Stimulated activated CD4-positive, alpha-beta T cell treated with anti-CD3 and anti-CD28 coated beads, Interleukin-2, amount 100 ng/mL, for 4 hours (primary cell): ENCODE measurements at places on chromosomes 6 and 20.
A peak's percentile ranks its signal among the peaks of the same experiment; 100 is the strongest.

GRCh38 chr6:16752206-16752866, 8.9 kb downstream of the ATXN1 start:
- DNase-seq: no peak

DNA sequence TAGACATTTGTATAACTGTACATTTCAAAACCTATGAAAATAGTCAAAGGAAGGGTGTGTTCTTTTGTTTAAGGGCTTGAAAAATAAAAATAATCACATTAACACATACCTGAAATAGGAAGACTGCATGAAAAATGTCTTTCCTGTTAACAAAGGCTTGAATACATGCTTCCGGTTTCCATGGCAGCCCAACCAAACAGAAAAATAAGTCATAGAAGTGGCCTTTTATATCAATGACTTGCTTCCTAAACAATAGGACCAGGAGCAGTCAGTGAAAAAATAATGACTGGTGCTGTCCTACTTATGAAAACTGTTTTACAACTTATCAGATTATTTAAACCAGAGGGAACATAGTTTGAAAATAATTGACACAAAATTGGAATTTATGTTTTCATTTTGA, 412.6 kb upstream of the PLCB4 start:
- DNase-seq: no peak

GRCh38 chr6:137193256-137194070, 20.0 kb upstream of the IL22RA2 start:
- no peak for DNase-seq

GRCh38 chr20:63672666-63673065, 14.6 kb downstream of the RTEL1 start:
- no peak for DNase-seq

DNA sequence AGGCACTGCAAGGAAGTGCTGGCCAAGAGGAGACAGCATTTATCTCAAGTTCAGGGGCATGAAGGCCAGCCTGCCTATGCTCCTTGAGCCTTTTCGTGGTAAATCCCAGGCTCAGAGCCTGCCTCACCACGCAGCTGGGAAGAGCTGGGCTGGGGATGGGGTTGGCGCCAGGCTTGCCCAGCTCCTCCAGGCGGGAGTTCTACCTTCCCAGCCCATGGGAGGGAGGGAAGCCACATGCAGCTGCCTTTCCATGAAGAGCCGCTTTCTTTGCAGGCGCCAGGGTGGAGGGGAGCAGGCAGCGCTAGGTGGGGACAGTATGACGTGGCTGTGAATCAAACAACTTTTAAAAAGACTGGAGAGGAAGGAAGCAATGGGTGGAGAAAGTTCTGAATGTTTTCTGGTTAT, 19.5 kb upstream of the SIRT5 start:
- DNase-seq: no peak

- no peak for DNase-seq
Observed at GRCh38 chr6:125097186-125097585, 56.4 kb upstream of the TPD52L1 start.

- peak; percentile 17 for DNase-seq
Observed at GRCh38 chr6:106997392-106998158, 23.0 kb upstream of the CD24 start.

- no peak for DNase-seq
Observed at GRCh38 chr6:110366256-110366655, 8.1 kb upstream of the METTL24 start.
